ENCODE measurements at places on chromosomes 5 and 9.

DNA sequence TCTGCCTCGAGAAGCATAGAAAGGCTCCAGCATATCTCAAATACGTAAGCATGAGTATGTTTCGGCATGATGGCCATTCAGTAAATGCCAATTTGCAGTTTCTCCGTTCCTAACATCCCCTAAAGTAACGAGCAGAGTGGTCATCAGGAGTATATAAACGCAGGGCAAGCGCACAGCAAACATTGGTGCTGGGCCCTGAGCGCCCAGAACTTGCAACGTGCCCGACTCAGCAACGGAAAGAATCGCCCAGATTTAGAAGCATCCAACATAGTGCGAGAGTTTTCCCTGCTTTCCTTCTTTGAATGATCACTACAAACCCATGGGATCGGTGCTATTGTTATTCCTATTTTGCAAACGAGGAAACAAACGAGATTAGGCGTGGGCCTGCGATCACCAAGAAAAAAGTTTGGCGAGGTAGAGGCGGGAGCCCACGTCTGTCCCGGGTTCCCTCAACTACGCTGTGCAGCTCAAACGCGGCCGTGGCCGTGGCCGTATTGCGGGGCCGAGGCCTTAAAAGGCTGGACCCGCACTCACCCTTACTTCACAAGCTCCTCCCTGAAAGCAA, 505 bp downstream of the RPS14 start:
- DNase-seq, result no peak

GRCh38 chr9:107542411-107543157, 53.0 kb upstream of the KLF4 start:
- DNase-seq, result no peak

- no peak for DNase-seq
These were observed 152.5 kb downstream of the DMRT2 start for GRCh38 chr9:1202512-1203280.

- peak; percentile 62 for DNase-seq
These were observed 97.1 kb downstream of the ENTREP1 start for GRCh38 chr9:69421908-69422801.

DNA sequence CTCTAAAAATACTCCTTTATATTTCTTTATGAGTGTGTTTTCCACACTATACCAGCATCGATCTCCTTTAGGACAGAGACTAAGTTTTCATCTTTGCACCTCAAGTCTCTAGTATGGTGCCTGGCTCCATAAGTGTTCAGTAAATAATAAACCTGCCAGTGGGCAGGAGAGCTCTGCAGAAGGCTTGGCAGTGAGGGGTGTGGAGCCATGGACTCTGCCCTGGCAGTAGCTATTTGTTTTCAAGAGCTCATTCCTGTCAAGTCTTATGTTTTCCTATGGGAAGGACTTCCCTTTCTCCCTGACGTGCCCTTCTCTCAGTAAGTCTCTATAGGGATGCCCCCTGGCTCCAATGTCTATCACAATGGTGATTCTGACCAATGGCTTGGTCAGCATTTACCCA, 252.2 kb downstream of the PIK3R1 start:
- DNase-seq, result no peak

- no peak for DNase-seq
These were observed 130.3 kb downstream of the NSG2 start for GRCh38 chr5:174175716-174176268.

GRCh38 chr5:23372177-23372576, 135.2 kb upstream of the PRDM9 start:
- DNase-seq, result no peak

GRCh38 chr5:133701871-133702270, 89.5 kb upstream of the FSTL4 start:
- no peak for DNase-seq

- DNase-seq, result no peak
These were observed 78.4 kb downstream of the APBA1 start for GRCh38 chr9:69593756-69594155.

GRCh38 chr5:169641253-169641652, 4.2 kb downstream of the DOCK2 start:
- DNase-seq, result no peak
